ENCODE measurements at places on chromosomes 2 and 18.

- DNase-seq, result no peak
Observed at GRCh38 chr2:234374150-234374508, 122.8 kb downstream of the ARL4C start.

GRCh38 chr2:5540856-5541255, 151.3 kb upstream of the SOX11 start:
- DNase-seq, result no peak

DNA sequence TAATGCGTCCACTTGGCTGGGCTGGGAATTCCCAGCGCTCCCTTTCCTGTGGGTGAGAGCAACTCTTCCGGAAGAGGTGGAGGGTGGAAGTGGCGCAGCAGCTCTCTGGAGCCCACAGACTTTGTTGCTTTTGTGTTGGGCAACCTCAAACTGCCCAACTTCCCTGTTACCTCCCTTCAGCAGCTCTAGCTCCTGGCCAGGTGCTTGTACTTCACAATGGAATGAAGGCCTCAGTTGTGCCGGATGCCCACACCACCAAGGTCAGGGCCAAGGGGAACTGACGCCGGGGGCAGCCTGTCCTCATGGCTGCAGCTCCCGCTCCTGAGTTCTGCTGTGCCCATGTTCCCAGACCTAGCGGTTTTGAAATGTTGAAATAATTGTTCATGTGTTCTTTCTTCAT, 322.9 kb downstream of the GALR1 start:
- DNase-seq, result no peak

DNA sequence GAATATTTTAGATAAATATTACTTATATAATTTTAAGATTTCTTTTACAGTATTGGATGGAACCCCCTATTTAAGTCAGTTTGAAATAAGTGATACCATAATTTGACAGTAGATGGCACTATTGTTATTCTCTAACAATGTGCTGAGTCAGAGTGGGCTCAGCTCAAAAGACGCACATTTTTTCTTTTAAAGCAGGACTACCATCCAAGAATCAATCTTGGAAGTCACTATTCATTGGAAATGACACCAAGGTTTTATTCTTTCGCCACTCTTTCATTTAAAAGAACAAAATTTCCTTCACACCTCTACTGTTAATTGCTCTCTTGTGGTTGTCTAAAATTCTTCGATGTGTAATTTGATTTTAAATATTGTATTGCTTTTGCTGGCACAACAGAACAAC, 32.6 kb upstream of the SPAG16 start:
- DNase-seq, result no peak

GRCh38 chr2:68791914-68792313, 57.3 kb downstream of the ARHGAP25 start:
- DNase-seq, result no peak

- no peak for DNase-seq
Observed at GRCh38 chr18:73279498-73279897, 411.7 kb upstream of the NETO1 start.

GRCh38 chr2:23760736-23761135, 166.2 kb downstream of the ATAD2B start:
- no peak for DNase-seq

DNA sequence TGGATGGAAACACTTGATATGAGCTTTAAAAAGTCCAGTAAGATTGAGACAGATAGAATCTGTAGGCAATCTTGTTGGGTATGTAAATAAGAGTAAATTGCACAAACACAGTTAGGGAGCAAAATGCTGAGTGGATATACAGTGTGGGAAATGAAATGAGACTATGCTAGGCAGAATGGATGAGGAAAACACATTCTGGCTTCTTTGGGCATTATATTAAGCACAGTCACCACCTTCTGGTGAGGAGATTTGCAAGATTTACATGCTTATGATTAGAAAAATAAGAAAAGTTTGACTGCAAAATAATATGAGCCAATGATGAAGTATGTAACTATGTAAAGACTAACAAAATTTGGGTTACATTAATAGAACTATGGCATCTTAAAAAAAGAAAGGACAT, 2165.0 kb upstream of the CELF4 start:
- no peak for DNase-seq

- no peak for DNase-seq
Observed at GRCh38 chr2:123840574-123840973, 184.5 kb upstream of the CNTNAP5 start.

DNA sequence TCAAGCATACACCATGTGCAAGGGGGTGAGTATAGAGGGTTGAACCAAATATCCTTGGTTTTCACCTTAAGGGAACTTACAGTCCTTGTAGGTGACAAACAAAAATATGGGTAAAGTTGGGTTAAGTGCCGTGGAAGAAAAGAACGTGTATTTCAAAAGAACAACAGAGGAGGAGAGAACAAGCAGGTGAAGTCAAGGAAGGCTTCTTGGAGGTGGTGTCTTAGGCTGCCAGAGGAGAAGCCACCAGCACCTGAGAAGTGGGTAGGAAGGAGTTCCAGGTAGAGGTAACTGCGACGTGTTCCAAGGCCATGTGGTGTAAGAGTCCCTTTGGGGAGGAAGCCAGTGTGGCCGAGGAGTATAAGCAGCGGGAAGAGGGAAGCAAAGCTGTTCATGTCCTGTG, 27.2 kb downstream of the CABLES1 start:
- no peak for DNase-seq

- no peak for DNase-seq
Observed at GRCh38 chr2:6960659-6961058, 43.4 kb downstream of the RNF144A start.

GRCh38 chr2:143575340-143575739, 446.1 kb downstream of the ARHGAP15 start:
- no peak for DNase-seq

GRCh38 chr2:10345126-10345525, 42.4 kb downstream of the HPCAL1 start:
- DNase-seq, result no peak

DNA sequence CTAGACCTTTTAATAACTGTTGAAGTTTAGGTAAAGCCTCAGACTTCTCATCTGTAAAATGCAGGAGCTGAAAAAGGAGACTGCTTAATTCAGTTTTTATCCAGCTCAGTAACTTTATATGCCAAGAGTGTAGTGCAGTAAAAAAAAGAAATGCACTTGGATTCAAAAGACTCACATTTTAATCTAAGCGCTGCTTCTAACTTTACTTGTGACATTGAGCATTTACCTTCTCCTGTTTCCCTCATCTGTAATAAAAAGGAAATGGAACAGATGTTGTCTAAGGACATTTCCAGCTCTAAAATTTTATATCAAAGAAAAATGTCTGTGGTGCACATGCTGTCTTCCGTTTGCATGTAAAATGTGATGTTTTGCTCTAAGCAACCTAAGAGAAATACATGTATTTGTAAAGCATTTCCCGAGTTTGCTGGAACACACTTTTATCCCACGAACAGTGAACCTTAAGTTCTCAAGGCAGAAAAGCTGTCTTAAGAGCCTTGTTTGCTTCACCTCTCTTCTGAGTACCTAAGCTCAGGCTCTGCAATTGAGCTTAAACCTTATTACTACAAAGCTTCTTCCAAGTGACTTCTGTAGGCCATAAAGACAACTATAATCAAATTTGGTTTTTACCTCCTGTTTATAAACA, 24.2 kb upstream of the TANK start:
- DNase-seq, result no peak

DNA sequence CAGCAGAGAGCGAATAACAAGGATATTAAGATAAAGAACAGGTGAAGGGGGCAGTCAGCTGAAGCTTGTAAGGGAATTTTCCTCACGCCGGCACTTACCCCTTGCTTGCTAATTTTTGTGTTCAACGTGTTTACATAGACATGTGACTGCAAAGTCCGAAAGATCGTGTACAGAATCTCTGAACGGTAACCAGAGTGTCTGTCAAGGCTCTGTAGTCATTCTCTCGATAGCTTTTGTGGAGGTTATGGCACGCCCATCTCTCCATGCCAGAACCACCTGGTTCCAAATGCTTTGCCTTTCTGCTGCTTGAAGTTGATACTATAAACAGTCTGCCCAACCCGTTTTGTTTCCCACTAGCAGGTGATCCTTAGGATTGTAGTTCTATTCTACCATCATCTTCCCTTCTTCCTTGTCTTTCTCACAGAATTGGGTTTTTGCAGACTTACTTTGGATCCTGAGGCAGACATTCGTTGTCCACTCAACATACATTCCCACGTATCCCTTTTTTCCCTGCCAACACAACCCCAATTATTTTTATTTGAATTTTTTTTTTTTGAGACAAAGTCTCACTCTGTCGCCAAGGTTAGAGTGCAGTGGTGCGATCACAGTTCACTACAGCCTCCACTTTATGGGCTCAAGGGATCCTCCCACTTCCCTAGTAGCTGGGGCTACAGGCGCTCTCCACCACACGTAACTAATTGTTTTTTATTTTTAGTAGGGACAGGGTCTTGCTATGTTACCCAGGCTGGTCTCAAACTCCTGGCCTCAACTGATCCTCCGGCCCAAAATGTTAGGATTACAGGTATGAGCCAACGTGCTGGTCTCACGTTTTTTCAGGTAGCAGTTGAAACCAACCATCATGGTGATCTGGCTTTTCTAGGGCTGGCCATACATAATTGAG, 1.3 kb upstream of the USP34 start:
- no peak for DNase-seq

- no peak for DNase-seq
Observed at GRCh38 chr2:143548032-143548431, 418.8 kb downstream of the ARHGAP15 start.

GRCh38 chr18:26902291-26902690, 36.8 kb upstream of the AQP4 start:
- no peak for DNase-seq

- no peak for DNase-seq
Observed at GRCh38 chr2:237306787-237307170, 107.2 kb downstream of the COL6A3 start.

DNA sequence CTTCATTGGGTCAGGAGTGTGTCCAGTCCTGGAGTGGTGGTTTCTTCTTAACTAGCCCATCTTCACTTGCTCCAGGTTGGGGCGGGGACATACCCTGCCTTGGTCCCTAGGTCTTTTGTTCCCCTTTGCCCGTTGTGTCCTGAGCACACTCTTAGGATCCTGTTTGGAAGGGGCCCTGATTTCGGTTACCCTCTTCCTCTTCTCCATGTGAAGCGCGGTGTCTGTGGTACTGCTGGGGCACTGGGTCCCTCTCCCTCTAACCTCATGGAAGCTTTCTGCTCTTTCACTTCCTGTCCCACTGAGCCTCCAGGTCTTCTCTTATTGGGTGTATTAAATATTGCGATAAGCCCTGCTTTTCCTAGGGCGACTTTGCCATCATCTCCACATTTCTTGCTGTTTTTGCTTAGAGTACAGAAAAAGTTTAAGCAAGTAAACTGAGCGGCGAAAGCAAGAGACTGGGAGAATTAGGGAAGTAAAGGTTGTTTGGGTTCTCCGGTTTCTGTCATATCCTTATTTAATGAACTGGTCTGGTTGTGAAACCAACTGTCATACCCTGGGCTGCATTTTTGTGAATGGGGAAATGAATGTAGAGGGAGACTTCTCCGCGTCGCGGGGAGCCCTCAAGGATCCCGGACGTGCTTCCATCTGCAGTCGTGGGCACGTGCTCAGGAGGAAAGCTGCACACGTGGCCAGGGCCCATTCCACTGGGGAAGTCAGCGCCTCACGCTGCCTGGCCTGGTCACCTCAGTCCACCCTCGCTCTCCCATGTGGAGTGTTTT, 73.8 kb upstream of the B3GNT7 start:
- DNase-seq, result no peak

DNA sequence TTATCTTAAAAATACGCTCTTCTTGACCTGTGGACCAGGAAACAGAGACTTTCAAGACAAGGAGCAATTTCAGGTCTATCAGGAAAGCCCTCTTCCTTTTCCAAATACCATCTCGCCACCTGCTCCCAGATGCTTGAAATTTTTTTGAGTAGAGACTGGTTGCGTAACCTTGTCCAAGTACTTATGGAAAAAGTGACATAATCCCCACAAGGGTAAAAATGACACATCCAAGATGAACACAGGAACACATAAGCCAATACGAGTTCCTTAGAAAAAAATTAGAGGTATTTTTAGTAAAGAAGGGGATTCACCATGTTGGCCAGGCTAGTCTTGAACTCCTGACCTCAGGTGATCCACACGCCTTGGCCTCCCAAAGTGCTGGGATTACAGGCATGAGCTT, 1.8 kb downstream of the SERPINB13 start:
- no peak for DNase-seq

DNA sequence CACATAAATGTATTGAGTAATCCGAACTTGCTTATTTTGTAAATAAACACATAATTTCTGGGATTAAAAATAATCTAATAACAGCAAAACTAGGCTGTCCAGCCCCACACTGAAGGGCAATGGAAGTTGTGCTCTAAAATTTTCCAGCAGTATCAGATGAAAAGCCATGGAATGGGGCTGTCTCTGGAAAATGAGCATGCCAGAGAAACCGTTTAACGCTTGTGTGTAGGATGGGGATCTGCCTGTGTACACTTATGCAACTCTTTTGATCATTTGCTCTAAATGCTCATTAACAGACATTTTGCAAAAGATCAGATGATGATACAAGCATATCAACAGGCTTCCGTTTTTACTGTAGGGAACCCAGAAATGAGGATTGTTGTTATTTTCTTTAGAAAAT, 177.6 kb downstream of the SLC8A1 start:
- DNase-seq, result no peak

GRCh38 chr2:238424313-238424700, 2.4 kb upstream of the ASB1 start:
- no peak for DNase-seq

GRCh38 chr2:226771067-226771466, 28.6 kb downstream of the IRS1 start:
- no peak for DNase-seq

GRCh38 chr2:217364224-217364623, 504.4 kb upstream of the TNP1 start:
- DNase-seq, result no peak

- DNase-seq, result no peak
Observed at GRCh38 chr2:95343429-95344214, 46.5 kb downstream of the KCNIP3 start.

DNA sequence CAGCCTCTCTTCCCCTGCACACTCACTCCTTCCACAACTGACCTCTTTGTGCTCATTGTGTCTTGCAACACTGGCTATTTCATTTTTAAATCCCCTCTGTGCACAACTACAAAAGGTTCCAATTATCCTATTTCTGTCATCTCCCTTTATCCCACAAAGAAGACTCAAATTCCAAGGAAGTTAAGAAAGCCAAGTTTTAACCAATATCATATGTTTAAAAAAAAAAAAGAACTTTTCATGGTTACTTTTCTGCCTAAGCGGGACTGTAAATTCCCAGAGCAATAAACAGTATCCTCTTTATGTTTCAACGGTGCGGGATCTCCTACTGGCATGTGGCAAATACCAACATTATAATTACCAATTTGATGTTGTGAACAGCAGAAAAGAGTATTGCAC, 83.8 kb downstream of the DOCK10 start:
- DNase-seq, result no peak

GRCh38 chr2:238021327-238021726, 39.5 kb upstream of the SCLY start:
- DNase-seq, result no peak

GRCh38 chr2:194545978-194546377, 1111.0 kb upstream of the SLC39A10 start:
- DNase-seq, result no peak

DNA sequence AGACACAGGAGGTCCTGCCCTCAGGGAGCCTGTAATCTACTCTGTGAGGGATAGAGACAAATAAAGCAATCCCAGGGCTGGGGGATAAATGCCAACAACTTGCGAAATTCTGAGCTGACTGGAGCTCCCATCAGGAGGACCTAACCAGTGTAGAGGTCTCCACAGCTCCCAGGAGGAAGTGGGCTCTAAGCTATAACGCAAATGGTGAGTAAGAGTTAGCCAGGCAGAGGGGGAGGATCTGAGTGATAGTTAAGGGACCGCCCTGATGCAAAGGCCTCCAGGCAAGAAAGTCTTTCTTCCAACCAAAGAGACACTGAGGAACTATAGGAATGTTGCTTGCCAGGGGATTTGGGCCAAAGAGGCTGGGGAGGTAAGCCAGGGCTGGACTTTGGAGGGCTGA, 16.0 kb upstream of the ZNF532 start:
- no peak for DNase-seq

Measured in T follicular helper cell (primary cell).